ENCODE measurements at places on chromosomes 2 and 18.

GRCh38 chr2:43790147-43790546, 16.3 kb downstream of the DYNC2LI1 start:
- DNase-seq = no peak

DNA sequence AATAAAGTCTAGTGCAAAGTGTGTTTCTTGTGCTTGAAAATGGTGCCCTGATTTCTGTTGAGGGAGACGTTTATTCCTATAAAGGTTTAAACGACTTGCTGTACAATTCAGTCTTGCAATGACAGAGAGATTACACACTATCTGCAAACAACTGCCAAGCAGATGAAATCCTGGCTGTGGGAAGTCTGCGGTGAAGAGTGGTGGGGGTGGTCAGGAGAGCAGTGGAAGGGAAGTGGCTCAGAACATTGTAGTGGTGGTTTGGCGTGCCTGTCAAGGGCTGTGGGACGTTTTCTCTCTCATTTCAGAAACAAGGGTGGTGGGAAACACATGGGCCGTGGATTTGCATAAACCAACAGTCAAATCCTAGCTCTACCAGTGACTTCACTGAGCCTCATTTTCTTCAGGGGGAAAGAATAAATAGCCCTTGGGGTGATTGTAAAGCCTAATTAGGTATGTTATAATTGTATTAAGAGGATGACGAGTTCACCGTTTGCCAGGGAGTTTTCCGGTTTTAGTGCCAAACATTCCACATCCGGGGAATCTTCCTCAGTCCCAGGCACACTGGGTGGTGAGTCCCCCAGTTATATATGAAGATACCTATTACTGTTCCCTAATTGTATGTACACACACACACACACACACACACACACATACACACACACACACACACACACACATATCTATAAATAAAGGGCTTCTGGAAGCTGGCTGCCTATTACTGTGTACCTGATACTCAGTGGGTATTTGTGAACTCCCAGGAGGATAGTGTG, 115.0 kb downstream of the SPTBN1 start:
- DNase-seq = peak; percentile 54

GRCh38 chr2:104876606-104877570, 23.0 kb downstream of the POU3F3 start:
- DNase-seq = no peak

DNA sequence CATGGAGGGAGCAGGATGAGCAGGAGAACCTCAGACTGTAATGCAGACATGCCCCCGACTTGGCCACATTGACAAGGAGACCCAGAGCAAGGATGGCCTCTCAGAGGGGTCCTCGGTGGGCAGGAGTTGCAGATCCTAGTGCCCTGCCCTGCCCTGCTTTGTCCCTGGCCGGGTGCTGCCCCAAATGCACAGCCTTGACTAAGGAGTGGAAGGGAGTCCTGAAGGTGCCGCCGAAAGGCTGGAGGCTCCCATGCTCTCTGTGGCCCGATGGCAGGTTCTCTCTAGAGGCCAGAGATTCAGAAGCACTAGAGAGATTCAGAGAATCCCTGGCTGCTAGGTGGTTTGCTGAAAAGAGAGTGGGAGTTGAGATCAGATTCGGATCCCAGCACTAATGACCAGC, 64.4 kb downstream of the MARCO start:
- DNase-seq = no peak

GRCh38 chr2:44944102-44944951, 2.8 kb downstream of the SIX3 start:
- no peak for DNase-seq

DNA sequence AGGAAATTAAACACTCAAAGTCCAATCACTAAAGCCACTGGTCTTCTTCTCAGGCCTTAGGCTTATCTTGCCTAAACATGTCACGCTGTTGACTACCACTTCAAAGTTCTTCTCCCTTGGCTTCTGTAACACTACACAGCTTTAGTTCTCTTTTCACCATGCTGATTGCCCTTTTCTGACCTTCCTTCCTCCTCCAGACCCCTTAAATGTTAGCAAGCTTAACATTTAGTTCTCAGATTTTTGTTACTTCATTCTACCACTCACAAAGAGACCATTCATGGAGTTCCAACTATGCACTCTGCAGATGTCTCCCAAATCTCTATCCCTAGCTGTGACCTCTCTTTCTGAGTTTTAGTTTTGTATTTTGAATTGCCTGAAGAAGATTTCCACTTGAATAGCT, 64.4 kb downstream of the TTC21B start:
- DNase-seq = no peak

- no peak for DNase-seq
These were observed 231.5 kb downstream of the SLC8A1 start for GRCh38 chr2:40220177-40220925.

- no peak for DNase-seq
These were observed 28.6 kb downstream of the CROCC2 start for GRCh38 chr2:240934701-240935102.

All from CD4-positive, alpha-beta T cell treated with Interferon alpha-2 for 1 hour (primary cell).